ENCODE measurements at places on chromosomes 16 and 17.

DNA sequence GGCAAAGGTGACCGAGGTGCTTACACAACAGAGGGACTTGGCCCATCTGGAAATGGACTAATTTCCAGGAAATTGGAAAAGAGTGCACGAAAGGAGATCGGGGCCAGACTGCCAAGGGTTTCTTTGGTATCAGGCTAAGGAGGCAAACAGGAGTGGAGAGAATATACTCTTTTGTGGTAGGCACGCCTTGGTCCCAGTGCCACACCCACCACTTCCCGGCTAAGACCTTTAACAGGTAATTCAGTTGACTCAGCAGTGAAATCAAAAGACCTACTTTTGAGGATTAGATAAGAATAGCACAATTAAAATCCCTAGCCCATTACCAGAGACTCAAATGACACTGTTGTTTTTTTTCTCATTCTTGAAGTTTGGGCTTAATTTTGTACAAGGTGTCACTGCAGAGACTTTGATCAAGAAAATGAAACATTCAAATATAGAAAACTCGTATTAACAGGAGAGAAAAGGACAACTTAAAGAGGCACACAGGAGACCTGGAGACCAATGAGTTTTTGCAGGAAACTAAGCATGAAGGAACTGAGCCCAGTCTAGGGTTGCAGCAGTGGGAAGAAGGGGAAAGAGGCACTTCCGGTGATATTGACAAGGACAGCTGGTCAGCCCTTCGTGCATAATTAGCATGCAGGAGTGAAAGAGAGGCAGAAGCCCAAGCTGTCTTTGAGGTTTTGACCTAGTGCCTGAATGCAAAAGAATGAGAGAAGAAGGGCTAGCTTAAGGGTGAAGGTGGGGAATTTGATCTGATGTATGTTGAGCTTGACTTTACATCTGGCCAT is 265.5 kb upstream of the CCL2 start:
- DNase-seq, result no peak

- DNase-seq, result no peak
Measured at GRCh38 chr17:11880714-11881113, 116.6 kb downstream of the ZNF18 start.

DNA sequence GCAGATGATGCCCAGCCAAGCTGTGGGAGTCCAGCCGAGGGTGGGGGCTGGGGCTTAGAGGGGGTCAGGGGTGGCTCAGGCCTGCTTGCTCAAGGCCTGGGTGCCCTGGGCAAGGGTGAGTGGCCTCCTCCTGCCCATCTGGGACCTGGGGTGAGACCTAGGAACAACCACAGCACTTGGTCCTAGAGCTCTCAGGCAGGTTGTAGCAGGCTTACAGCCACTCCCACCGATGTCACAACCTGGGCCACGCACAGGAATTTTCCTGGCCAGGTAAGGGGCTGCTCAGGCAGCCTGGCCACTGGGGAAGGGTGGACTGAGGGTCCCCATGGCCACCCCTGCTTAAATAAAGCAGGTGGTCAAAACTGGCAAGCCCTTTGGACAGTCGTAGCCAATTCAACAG is 6.3 kb upstream of the SREBF1 start:
- DNase-seq, result no peak

- DNase-seq, result peak; percentile 94
Measured at GRCh38 chr17:42979511-42980273, at the start of gene PTGES3L. Gene PTGES3L (minus strand): TSS chr17:42980080. CDS start chr17:42980053, 27 bp downstream.

- DNase-seq, result no peak
Measured at GRCh38 chr17:65455972-65456343, 105.5 kb downstream of the AXIN2 start.

DNA sequence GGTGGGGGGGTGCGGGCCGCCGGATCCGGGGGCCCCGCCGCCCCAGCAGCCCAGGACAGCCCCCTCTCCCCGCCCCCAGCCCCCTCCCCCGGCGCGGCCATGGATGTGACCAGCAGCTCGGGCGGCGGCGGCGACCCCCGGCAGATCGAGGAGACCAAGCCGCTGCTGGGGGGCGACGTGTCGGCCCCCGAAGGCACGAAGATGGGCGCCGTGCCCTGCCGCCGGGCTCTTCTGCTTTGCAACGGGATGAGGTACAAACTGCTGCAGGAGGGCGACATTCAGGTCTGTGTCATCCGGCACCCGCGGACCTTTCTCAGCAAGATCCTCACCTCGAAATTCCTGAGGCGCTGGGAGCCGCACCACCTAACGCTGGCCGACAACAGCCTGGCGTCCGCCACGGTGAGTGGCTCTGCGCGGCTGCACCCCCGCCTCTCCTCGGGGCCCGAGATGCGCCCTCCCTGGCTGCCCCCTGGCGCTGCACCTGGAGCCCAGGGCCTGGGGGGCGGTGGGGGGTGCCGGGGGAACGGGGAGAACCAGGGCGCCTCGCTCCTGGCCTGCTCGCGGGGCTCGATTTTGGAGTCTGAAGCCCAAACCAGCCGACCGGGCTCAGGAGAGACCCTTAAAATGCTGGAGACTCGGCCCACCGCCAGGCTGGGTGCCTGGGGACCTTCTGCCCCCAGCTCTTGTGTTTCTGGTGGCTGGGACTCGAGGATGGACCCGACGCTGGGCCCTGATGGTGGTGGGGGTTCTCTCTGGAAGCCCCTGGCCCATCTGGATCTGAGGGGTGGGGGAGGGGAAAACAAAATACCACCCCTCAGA is 744 bp downstream of the CMIP start:
- no peak for DNase-seq

- no peak for DNase-seq
Measured at GRCh38 chr17:50039058-50039457, 16.9 kb upstream of the ITGA3 start.

GRCh38 chr16:88747588-88748301 is 37.3 kb downstream of the PIEZO1 start:
- peak; percentile 81 for DNase-seq

GRCh38 chr16:53755026-53755910 is 51.3 kb downstream of the FTO start:
- DNase-seq, result peak; percentile 52

- peak; percentile 66 for DNase-seq
Measured at GRCh38 chr16:66274335-66275110, 92.0 kb upstream of the CDH5 start.

GRCh38 chr17:28729950-28730330 is 1.4 kb downstream of the NEK8 start:
- no peak for DNase-seq

- DNase-seq, result no peak
Measured at GRCh38 chr16:12341966-12342365, 365.4 kb downstream of the SNX29 start.
